ENCODE measurements at places on chromosomes 6 and 20.

DNA sequence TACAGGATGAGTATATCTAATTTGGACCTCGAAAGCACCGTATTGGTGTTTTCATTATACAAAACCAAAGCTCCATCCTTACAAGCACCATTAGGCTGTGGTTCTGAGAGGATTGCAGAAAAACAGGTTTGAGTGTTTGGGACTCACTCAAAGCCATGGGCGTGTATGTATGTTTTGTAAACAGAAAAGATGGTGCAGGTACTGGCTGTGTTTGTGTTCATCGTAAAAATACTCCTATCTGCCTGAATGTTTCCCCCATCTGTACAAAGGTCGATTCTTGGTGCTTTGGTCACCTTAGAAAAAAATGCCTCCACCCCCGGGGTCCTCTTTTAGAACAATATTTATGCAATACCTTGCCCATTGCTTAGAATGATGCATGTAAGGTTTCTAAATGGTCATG, 286.6 kb downstream of the TSHZ2 start:
- no peak for DNase-seq

DNA sequence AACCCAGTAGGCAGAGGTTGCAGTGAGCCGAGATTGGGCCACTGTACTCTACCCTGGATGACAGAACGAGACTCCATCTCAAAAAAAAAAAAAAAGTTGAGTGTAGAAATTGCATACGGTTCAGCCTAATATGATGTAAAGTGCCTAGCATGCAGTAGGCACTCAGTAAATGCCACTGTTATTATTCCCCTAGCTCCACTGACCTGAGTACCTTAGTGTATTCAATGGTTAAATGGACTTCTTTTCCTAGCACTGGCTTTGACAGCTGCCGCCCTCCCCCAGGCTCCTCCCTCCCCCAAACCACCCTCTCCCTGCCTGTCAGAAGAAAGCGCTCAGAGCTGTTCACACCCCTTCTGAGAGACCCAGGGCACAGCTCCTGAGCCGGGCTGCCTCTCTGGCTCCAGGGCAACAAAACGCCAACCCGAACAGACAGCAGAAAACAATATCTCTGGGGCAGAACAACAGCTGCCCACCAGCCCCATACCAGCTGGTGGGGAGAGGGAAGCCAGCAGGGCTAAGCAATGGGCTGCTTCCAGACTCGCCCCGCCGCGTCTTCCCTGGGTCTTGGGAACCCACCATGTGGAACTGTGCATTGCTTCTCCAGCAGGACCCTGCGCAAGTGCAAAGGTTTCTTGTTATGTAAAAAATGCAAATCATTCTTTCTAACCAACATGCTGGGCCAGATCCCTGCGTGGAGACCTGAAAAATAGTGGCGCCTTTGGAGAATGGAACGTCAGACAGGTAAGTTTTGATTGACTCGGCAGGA, 4.5 kb downstream of the CPNE5 start:
- no peak for DNase-seq

DNA sequence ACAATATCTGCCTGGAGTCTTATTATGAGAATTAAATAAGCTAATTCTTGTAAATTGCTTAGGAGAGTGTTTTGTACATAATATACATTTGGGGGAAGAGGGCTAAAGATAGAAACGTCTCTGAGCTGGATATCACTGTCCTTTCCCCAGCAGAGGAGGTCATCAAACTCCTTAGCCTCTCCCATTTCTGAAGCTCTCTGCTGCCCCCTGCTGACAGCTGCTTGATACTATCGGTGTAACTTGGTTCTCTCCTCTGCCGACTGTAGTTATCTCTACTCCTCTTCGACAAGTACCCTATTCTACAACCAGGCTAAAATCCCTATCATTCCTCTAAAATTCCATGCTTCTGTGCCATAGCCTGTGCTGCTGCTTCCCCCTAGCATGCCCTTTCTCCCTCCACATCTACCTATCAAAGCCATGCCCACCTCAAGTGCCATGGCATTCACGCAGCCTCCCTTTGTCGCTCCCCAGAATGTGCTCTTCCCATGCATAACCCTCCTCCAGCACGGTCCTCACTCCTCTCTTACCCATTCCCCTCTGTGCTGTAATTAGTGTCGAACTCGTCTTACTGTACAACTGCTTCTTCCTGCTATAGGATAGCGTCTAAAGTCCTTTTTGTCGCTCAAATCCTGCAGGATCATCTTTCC, 101.2 kb downstream of the EPM2A start:
- DNase-seq = peak; percentile 77

DNA sequence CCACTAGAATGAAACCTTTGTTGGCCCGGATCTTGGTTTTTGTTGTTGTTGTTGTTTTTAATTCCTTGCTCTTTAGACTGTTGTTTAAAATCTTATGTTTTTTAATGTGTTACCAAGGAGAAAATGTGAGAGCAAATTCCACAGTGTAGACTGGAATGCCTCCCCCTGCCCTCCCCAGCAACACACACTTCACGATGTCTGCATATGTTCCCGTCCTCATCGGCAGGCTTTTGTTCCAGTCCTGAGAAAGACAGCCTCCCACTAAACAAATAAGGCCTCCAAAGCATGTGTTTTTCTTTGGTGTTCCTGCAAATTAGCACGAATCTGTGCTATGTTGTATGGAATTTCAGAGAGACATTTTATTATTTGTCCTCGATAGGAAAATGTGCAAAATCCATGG, 263.3 kb upstream of the QKI start:
- no peak for DNase-seq

GRCh38 chr20:40991181-40991889, 37.3 kb upstream of the TOP1 start:
- DNase-seq = no peak

GRCh38 chr20:35305682-35306556, 13.7 kb upstream of the FAM83C start:
- peak; percentile 94 for DNase-seq

GRCh38 chr20:25699914-25700313, 3.3 kb upstream of the ZNF337 start:
- no peak for DNase-seq

GRCh38 chr20:63330940-63331339, 30.2 kb downstream of the CHRNA4 start:
- DNase-seq = no peak

DNA sequence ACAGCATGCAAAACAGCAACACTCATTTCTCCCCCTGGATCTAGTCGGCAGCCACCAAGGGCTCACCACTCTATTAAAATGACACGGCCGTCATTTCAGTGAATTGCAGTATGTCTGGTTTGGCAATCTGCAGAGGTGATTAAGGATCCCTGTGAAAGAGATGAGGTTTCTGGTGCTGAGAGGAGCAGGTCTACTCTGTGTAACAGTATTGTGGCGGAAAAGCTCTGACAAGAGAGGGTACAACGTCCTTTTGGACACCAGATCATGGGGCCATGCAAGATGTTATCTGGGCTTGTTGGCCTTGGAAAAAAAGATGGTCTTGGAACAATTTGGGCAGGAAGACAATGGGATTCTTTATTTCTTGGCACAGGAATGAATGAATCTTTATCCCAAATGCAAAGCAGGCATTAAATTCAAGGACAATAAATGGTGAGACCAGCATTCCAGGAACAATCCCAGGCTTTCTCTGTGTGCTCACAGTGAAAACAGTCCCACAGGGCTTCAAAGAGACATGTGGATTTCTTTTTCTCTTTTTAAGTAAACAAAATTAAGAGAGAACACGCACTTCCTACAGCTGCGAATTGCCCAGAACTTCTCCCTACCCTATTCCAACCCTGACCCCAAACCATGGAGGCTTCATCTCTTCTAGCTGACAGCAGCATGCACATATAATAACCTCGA, 33.7 kb upstream of the ADGRF1 start:
- no peak for DNase-seq

- peak; percentile 38 for DNase-seq
Observed at GRCh38 chr6:30006170-30007131, 54.6 kb upstream of the POLR1H start.

GRCh38 chr6:112579601-112580000, 232.5 kb downstream of the RFPL4B start:
- no peak for DNase-seq

GRCh38 chr20:61628480-61628879, 376.4 kb downstream of the CDH4 start:
- DNase-seq = no peak

- DNase-seq = peak; percentile 85
Observed at GRCh38 chr20:59010995-59011873, 4.2 kb upstream of the CTSZ start.

Measured in AG08396 (cell line).